ENCODE measurements at places on chromosomes 5 and 9.
A peak's percentile ranks its signal among the peaks of the same experiment; 100 is the strongest.

- no peak for DNase-seq
These were observed 178.4 kb downstream of the GOLPH3 start for GRCh38 chr5:31995714-31996113.

GRCh38 chr5:95759634-95760033 lies 28.5 kb downstream of the RHOBTB3 start:
- DNase-seq, result no peak

- DNase-seq, result no peak
These were observed 106.6 kb downstream of the RGS3 start for GRCh38 chr9:113570106-113570505.

- no peak for DNase-seq
These were observed 4.4 kb upstream of the EXOC3 start for GRCh38 chr5:438481-438981.

DNA sequence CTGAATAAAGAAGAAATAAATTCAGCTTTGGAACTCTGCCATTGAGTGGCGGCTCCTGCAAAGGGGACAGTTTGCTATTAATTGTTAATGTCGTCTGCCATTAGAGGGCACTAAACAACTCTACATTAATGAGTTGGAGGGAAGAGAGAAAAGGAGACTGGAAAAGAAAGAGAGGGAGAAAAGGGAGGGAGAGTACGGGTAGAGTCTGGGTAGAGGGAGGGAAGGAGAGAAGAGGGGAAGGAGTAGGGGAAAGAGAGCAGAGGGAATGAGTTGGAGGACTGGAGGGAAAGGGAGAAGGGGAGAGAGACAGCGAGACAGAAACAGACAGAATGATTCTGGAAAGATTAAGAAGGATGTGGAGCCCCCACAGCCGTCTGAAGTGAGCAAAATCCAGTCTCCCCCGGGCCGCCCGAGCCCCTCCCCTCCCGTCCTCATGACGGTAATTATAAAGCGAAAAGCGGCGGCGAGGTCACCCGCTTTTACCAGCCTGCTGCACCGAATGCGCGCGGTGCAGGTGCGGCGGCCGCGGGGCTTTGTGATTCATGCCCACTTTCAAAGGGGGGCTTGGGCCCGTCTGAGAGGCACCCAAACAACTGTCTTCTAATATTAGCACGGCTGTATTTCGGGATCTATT lies 1.9 kb upstream of the FST start:
- no peak for DNase-seq

DNA sequence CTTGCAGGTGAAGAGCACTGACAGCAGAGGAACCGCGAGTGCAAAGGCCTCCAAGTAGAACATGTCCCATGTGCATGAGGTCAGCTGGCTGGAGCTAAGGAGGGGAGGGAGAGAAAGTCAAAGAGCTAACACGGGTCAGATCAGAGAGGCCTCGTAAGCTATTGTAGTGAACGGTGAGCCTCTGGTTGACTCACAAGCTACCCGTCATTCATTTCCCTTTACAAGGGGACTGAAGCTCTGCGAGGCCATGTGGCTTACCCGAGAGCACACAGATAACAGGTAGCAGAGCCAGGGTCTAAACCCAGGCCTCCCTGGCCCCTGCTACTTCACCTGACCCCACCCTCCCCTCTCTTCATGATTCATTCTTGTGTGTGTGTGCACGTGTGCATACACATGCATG lies 152.7 kb upstream of the ADRA1B start:
- DNase-seq, result no peak

- DNase-seq, result no peak
These were observed 227.9 kb downstream of the ESM1 start for GRCh38 chr5:54757541-54757940.

DNA sequence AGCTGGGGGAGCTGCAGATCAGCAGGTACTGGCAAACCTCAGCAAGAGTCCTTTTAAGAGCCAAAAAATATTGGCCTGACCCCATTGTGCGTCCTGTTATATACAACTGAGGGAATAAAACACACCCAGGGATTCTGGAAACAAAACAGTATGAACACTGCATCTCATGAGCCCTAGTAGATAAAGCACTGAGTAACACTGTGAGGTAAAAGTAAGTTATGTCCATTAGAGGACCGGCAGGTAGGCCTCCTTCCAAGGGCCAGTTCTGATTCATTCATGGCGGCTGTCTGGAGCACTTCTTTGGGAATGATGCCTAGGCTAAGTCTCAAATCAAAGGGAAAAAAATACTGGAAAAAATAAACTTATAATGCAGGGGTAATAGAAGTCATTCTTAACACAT lies 64.9 kb downstream of the PDE4D start:
- no peak for DNase-seq

GRCh38 chr5:148791696-148792095 lies 34.7 kb upstream of the ADRB2 start:
- no peak for DNase-seq

DNA sequence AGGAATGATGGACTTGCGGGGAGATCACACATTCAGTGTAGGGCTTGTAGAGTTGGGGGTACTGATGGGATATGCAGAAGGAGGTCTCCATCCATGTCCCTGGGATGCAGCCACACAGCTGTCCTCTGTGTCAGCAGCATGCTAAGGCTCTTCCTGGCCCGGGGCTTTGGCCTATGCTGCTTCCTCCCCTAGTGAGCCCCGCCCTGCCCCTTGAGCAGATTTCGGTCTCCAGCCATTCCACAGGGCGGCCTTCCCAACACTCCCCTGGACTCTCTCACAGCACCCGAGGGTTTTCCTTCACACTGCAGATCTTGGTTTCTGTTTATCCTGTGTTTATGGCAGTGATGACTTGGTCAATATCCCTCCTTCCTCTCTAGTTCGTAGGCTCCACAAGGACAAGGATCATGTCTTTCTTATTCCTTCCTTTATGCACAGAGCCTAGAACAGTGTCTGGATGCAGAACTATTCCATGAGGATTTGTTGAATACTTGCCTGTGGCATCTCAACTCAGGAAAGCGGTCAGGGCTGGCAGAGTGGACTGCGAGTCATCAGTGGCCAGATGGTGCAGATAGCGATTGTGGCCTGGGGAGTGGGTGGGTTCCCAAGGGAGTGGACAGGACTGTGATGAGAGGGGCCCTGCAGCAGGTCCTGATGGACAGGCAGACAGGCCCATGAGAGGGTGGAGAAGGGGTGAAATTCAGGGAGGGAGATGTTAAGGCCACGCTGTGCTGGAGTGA lies 114.2 kb downstream of the RGS3 start:
- DNase-seq, result no peak

DNA sequence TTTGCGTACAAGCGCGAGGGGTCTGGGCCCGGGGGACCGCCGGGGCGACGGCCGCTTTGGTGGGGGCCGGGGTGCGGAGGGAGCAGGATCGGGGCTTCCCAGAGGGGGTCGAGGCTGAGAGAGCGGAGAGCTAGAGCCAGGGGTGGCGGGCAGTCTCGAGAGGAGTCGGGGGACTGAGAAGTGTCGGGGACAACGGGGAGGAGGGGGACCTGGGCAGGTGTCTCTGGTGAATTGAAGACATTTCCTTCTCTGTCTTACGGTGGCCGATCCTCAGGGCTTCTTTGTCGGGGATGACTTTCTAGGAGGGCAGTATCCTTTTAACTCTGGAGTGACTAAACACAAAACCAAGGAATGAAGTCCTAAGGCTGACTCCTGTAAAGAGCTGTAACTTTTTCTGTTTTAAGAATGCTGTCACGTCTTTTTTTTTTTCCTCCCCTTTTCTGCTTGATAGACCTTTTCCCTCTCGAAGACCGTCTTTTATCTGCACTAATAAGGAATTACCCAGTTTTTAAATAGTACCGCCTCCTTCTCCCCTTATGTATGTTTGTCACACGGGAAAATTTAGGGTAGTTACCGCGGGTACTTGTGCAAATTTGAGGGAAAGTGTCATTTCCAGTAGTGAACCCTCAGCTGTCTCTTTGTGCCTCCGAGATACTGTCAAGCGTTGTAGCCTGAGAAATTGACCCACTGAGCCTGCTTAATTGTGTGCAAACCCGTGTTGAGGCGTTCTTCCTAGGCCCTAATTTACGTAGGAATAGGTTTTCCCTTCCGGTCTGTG lies 822 bp downstream of the DENND4C start:
- peak; percentile 1 for DNase-seq

GRCh38 chr9:99173570-99174504 lies 47.9 kb downstream of the ALG2 start:
- DNase-seq, result no peak
